ENCODE measurements at places on chromosomes 2 and 18. TPM values are rescaled to one million over a fixed set of nuclear protein-coding genes. Genes with fewer than 3 reads are reported as not detected.

CSRNP3 gene
- 0.41 TPM for total RNA-seq

CD28 gene
- total RNA-seq = not detected

ANO7 gene
- 6.5 TPM for total RNA-seq

IL1RN gene
- 5.0 TPM for total RNA-seq

PTPRN gene
- not detected for total RNA-seq

MAP3K19 gene
- not detected for total RNA-seq

UPP2 gene
- total RNA-seq = not detected

SIX3 gene
- 1.4 TPM for total RNA-seq

TXNDC2 gene
- total RNA-seq = 0.11 TPM

MAL gene
- 171 TPM for total RNA-seq

NEURL3 gene
- total RNA-seq = 0.48 TPM

CRYGD gene
- not detected for total RNA-seq

LOXHD1 gene
- not detected for total RNA-seq

POTEC gene
- not detected for total RNA-seq

BMP10 gene
- not detected for total RNA-seq

ACMSD gene
- total RNA-seq = not detected

CLEC4F gene
- not detected for total RNA-seq

C1QL2 gene
- not detected for total RNA-seq

CTDSP1 gene
- total RNA-seq = 69.6 TPM

GALNT5 gene
- 1.9 TPM for total RNA-seq

CELF4 gene
- 1.9 TPM for total RNA-seq

Data from PC-9 (cell line).